ENCODE measurements at places on chromosomes 5 and 9.

DNA sequence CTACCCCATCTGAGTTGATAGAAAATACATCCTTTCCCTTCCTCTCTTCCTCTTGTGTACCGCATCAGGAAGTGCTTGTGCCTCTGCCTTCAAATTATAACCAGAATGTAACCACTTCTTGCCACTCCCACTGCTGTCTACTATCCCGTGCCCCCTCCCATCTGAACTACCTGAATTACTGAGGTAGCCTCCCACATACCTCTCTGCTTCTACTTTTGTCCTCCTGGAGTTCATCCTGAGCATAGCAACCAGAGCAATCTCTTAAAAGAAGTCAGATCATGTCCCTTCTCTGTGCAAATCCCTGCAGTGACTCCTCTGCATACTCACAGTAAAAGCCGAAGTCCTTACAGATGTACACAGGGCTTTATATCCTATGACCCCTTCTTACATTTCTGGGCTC lies 23.0 kb downstream of the SV2C start:
- DNase-seq: no peak

DNA sequence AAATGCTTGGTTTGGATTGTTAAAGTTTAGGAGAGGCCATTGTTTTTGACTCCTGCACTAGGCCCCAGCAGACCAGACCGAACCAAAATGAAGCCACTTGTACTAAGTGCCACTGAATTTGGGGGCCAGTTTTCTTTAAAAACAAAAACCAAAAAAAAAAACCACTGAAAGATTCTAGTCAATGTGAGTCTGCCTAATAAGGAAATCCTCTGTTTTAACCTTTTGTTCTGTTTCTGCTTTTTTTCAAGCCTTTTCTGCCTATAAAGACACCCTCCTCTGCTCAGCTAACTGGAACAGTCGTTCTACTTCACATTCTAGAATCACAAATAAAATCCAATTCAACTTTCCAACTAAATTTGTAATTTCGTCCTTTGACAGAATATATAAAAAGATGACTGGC lies 64.9 kb downstream of the SERINC5 start:
- DNase-seq: no peak

- no peak for DNase-seq
Measured at GRCh38 chr5:174953871-174954270, 229.5 kb downstream of the MSX2 start.

GRCh38 chr5:107541400-107541799 lies 129.3 kb downstream of the EFNA5 start:
- no peak for DNase-seq

DNA sequence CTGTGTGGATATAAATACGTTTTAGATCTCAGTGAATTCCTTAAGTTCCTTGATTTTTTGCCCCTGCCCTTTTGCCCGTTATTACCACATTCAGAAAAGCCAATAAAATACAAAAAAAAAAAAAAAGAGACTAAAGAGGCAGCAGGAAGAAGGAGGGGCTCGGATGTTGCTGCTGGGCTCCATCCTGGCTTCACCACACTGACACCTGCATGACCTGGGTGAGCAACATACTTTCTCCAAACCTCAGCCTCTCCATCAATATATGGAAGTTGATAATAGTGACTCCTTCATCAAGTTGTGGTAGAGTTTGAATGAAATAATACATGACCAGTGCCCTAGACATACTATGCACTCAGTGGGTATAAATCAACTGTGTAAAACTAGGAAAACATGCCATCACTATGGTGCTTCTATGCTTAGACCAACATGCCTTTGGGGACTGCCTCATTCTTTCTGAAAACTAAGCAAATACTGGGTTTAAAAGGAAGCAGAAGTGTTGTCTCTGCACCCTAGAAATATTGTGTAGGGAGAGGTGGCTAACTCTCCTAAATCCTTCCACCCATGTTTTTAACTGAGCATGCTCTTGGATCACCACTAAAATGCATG lies 243.0 kb downstream of the PIK3R1 start:
- DNase-seq: no peak

DNA sequence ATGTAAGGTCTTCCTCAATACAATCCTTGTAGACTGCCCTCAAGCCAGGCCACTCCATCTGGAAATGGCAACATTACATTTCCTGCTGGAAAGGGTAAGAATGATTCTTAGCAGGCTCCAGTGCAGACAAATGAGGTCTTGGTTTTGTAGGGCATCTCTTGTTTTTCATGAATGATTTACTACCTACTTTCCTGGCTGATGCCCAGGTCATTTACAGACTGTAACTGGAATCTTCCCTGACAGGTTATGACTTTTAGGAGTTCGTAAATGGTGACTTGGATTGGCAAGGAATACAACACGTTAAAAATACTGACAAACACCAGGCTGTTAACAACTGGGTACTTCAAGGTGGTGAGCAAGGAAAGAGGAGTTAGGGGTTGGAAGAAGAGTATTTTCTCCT lies 510.5 kb upstream of the TNC start:
- no peak for DNase-seq

DNA sequence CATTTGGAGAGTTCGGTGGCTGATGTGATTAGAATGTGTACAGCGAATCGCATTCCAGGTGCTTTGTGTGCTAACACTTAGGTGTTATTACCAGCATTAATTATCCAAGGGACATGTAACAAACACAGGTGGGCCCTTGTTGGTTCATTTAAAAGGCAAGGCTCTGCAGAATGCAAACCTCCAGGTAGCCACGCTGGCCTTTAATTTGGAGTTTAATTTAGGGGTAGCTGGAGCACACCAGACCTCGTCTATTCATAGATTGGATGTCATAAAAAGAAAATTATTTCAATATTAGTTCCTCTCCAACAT lies 191.1 kb downstream of the MAT2B start:
- no peak for DNase-seq

DNA sequence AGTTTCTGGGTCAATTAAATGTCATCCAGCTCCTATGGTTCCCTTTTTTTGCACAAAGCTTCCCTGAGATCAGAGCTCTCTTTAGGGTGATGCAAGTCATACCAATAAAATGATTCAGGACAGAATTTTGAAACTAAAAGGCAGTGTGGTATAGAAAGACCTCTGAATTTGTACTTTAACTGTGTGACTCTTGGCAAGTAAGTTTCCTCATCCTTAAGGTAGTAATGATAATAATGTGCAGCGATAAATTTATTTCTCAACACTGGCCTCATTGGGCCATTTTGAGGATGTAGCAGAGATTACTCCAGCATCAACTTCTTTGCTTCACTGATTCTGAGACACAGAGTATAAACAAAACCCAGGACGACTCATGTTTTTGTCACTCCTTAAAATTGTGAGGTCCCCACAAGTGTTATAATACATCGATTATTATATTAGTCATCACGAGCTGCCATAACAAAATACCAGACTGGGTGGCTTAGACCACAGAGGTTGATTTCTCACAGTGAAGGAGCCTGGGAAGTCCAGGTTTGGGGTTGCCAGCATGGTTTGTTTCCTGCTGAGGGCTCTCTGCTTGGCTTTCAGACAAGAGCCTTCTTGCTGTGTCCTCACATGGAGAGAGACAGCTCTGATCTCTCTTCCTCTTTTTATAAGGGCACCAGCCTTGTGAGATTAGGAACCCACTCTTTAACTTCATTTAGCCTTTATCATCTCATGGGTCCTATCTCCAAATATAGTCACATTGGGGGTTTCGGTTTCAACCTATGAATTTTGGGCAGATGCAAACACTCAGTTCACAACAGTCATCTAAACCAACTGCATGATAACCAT lies 293.0 kb downstream of the ZNF608 start:
- DNase-seq: no peak

- no peak for DNase-seq
Measured at GRCh38 chr9:121774715-121775613, 123.5 kb downstream of the DAB2IP start.

DNA sequence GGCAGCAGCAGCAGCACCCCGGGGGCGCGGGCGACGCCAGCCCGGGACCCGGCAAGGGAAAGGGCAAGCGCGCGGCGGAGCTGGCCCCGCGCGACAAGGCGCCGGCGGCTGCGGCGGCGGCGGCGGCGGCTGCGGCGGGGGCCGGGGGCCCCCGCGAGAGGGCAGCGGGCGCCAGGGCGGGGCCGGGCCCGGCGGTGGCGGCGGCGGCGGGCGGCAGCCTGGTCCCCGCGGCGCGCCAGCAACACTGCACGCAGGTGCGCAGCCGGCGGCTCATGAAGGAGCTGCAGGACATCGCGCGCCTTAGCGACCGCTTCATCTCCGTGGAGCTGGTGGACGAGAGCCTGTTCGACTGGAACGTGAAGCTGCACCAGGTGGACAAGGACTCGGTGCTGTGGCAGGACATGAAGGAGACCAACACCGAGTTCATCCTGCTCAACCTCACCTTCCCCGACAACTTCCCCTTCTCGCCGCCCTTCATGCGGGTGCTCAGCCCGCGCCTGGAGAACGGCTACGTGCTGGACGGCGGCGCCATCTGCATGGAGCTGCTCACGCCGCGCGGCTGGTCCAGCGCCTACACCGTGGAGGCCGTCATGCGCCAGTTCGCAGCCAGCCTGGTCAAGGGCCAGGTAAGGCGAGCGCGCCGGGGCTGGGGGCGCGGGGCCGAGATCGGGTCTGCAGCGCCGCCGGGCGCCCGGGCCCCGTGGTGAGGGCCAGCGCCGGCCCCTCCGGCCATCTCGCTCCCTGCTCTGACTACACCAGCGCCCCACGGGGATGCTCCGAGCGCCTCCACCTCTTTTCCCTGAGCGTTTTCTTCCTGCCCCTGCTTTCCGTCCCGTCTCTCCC lies at the start of gene UBE2QL1:
TSS of gene UBE2QL1 (plus strand) at position 238 of the 843 bp plus-strand sequence. CDS start at position 273, 35 bp downstream.
- no peak for DNase-seq

GRCh38 chr9:101073122-101073521 lies 44.6 kb downstream of the PLPPR1 start:
- no peak for DNase-seq

DNA sequence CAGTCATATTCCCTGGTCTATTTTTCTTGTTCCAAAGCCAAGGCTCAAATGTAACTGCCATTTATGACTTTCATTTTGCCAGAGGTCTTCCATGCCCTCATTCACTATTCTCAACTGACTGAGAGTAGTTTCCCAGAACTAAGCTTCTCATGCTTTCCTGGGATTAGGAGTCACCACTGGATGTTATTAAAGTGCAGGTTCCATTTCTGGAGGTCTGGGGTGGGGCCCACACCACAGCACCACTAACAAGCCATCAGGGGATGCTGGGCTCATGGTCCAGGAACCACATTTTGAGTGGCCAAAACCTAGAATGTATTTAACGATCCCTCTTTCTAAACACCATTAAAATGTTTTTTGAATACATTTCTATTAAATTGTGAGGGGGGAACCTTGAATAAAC lies 677.6 kb downstream of the SEMA5A start:
- no peak for DNase-seq

DNA sequence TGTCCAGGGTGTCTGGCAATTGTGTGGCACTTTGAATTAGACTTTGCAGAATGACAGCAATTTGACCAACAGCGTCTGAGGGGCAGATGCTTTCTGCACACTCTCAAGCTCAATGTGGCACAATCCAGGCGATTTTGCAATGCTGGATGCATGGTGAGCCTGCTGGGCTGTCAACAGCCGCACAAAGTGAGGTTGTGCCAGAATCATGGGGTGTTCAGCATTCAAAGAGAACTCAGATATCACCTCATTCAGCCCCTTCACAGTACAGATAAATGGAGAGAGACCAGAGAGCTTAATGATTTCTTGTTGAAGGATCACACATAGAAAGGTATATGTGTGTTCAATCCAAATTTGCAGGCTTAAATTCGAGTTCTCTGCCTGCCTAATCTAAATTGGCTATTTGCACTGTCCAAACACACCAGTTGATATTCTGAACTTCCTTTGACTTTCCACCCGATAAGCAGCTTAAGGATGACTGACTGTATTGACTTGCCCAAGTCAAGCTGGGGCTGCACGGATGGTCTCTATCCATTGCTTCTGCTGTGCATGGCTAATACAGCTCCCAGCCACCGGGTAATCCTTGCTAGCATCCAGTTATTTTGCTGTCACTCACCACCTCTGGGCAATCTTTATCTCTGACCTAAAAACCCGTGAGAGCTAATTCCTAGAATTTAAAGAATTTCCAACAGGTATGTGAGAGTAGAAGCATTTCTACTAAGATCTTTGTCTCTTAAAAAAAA lies 157.9 kb upstream of the TAS2R1 start:
- DNase-seq: no peak

DNA sequence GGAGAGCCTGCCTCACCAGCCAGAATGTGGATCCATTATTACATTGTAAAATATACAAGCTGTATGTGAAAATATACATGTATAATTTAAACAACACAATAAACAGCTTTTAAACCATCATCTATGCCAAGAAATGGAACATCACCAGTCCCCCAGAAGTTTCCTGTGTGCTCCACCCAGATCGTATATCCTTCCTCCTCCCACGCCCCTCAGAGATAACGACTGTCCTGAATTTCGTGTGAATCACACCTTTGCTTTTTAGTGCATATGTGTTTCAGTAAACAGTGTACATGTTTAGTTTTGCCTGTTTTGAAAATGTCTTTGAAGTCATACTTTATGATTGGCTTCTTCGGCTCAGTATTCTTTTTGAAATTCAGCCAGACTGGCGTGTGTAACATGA lies 134.6 kb upstream of the MYO10 start:
- no peak for DNase-seq

GRCh38 chr5:60404171-60404570 lies 295.8 kb downstream of the DEPDC1B start:
- no peak for DNase-seq

GRCh38 chr5:138238034-138238433 lies 24.9 kb upstream of the CDC23 start:
- no peak for DNase-seq

DNA sequence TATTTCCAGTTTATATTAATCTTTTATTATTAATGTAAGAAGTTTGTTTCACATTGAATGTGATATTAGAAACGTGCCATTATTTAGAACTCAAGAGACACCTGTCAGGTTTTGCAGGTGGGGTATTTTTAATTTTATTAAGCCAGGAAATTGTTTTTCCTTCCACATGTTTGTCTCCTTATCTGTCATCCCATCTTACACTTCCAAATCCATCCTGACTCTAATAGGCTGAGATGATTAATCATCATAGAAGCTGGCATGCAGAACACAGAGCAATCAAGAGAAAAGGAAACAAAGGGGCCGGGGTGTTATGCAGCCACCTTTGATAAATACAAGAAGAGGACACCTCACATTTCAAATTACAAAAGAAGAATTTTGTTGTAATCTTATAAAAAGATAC lies 506.5 kb downstream of the ISL1 start:
- no peak for DNase-seq

GRCh38 chr5:176816043-176816745 lies 5.8 kb downstream of the UNC5A start:
- no peak for DNase-seq

GRCh38 chr5:71629950-71630349 lies 42.8 kb downstream of the MCCC2 start:
- DNase-seq: no peak

GRCh38 chr9:7315746-7316145 lies 483.8 kb downstream of the DMAC1 start:
- no peak for DNase-seq

DNA sequence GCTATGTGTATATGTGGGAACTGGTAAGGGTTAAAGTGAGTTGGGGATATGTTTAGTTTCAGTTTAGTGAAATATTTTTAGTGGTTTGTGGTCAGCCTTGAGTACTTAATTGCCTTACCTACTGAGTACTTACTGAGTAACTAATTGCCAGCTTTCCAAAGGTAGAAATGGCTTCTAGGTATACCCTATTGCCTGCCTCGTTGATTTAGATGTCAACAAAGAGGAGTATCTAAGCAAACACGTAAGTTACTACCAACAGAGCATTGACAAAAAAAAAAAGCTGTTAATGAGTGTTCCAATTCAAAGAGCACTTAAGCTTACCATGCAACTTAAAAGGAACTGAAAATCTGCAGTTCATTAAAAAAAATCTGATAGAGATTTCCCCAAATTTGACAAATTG lies 8.8 kb downstream of the ATP10B start:
- no peak for DNase-seq
